ENCODE measurements at places on chromosomes 11 and 22.

DNA sequence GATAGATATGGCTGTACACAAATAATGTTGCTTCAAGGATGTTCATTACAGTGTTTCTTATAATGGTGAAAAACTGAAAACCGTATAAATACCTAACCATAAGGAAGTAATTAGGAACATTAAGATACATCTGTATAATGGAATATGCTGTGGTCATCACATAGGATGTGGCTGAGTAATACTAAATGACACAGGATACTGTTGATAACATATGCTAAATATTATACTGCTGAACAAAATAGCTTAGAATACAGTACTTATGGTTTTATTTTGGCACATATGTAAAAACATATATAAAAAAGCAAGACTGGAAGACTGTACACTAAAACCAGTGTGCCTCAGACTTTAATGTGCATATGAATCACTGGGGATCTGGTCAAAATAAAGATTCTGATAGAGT, 43.8 kb downstream of the FBXO7 start:
- no peak for DNase-seq

GRCh38 chr22:38097058-38097457, 13.1 kb upstream of the SLC16A8 start:
- DNase-seq = no peak

GRCh38 chr22:17897858-17898257, 123.6 kb upstream of the BID start:
- no peak for DNase-seq

DNA sequence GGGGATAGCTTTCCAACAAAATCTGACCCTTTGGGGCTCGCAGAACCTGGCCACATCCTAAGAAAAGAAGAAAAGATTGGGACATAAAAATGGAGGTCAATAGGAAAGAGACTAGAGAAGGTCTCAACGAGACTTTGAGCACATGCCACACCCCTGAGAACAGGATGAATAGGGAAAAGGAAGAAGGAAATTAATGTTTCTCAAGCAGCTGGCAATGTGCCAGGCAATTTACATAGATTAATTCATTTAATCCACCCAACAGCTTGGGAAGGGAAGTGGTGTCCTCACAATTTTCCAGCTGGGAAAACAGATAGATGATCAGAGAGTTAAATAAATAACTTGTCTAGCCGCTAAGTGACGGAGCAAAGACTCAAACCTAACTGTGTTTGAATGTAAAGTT, 50.7 kb downstream of the PAMR1 start:
- DNase-seq = no peak

GRCh38 chr11:26096451-26096850, 235.5 kb upstream of the ANO3 start:
- no peak for DNase-seq

DNA sequence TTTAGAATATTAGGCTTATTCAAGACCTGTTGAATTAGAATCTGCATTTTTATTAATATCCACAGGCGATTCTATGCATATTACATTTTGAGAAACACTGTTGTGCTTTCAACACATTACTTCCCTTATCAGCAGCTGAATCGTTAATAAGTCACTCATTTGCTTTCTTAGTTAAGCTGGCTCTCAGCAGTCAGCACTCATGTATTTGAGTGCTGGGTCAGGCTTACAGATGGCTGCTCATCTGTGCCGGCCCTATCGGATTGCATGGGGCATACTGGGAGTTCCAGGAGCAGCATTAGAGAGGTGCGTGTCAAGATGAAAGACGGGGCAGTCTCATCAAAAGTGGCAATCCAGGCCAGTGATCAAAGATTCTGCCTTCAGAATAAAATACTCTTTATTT, 10.8 kb upstream of the OR51L1 start:
- DNase-seq = no peak

- DNase-seq = no peak
These were observed 2.1 kb upstream of the OR4X1 start for GRCh38 chr11:48261600-48261999.

GRCh38 chr22:18979957-18980356, 43.9 kb upstream of the PRODH start:
- no peak for DNase-seq

DNA sequence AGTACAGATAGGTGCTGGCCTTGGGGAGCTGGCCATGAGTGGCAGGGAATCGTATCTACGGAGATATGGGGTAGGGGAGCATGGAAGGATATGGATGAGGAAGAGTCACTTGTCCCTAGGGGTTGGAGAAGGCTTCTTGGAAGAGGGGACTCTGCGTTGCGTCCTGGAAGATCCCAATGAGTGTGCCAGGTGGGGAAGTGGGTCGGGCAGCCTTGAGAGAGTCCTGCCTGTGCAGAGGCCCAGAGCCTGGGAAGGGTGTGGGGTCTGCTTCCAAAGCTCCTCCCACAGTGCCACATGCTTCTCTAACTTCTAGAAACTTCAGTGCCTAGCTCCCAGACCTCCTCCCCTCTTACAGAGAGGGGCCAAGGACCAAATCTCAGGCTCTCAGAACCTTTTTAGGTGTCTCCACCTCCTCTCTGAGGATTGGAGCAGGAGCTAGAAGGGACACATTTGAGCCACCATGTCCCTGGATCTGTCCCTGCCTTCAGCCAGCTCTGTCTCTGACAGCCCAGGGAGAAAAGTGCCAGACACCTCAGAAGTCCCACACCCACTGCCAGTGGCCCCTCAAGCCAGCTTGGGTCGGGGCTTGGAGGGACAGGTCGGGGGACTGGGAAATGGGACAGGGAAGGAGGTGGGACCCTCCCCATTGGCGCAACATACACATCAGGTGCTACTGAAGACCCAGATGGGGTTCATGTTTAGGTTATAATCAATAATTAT, 11.0 kb downstream of the RHBDD3 start:
- DNase-seq = no peak

DNA sequence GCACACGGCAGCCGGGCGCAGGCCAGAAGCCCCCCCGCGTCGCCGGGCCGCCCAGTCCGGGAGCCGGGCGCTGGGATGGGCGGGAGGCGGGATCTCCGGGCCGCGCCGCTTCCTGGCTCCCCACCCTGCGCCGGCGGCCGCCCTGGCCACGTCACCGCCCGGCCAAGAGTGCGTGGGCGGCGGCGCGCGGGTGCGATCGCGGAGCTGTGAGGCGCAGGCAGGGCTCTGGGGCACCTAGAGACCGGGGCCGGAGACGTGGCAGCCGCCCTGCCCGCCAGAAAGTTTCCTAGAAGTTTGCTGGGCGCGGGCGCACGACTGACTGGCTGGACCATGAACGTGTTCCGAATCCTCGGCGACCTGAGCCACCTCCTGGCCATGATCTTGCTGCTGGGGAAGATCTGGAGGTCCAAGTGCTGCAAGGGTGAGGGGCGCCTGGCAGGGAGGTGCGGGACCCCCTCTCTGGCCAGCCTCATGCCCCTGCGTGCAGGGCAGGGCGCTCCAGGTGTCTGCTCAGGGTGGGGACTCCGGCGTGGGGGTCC, at the start of gene KDELR3:
TSS of gene KDELR3 (plus strand) at position 193 of the 539 bp plus-strand sequence. CDS start at position 331, 138 bp downstream.
- peak; percentile 20 for DNase-seq

DNA sequence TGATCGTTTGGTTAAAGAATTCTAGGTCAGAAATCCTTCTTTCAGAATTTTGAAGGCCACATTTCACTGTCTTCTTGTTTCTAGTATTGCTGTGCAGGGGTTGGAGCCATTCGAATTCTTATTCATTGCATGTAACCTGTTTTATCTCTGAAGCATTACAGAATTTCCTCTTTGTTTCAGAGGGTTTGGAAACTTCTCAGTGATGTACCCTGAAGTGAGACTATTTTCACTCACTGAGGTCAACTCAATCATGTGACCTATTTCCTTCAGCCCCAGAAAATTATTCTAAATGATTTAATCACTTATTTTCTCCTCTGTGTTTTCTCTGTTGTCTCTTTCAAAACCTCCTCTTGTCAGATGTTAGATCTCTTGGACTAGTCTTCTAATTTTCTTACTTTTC, 147.8 kb downstream of the ENTHD1 start:
- DNase-seq = no peak

DNA sequence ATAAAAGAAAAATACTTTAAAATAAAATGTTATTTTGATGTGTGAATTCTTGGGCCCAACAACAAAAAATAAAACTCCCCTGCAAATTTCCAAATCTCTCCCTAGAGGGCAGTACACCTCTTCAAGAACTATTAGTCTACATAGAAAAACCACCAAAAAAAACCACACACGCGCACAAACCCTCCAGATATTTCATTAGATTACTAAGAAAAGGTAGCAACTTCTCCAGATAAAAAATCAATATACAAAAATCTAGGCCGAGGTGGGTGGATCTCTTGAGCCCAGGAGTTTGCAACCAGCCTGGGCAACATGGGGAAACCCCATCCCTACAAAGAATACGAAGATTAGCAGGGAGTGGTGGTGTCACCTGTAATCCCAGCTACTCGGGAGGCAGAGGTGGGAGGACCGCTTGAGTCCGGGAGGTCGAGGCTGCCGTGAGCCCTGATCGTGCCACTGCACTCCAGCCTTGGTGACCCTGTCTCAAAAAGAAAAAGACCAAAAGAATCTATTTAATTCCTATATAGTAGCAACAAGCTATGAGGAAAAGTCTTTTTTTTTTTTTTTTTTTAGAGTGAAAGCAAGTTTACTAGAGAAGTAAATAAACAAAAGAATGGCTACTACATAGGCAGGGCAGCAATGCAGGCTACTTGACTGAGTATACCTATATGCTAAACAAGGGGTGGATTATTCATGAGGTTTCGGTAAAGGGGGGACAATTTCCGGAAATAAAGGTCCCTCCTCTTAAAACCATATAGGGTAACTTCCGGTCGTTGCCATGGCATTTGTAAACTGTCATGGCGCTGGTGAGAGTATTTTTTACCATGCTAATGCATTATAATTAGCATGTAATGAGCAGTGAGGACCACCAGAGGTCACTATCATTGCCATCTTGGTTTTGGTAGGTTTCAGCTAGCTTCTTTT, 13.1 kb downstream of the B3GNT6 start:
- peak; percentile 94 for DNase-seq

DNA sequence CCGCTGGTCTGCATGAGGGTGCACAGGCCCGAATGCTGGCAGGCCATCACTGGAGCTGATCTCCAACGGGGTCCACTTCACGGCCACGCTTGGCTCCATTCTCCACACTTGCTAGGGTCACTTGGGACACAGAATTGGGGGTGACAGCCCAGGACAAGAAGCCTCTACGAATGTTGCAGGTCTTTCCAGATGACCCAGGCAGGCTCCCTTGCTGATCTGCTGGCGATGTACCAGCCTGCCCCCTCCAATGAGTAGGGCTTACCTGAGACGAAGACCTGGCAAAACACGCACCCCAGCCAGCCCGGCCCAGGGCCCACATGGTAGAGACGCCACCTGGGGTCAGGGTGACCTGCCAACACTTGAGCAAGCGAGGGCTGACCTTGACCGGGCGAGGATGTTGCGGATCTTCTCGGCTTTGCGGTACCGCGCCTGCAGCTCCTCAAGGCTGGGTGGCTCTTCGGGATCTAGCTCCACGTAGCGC, 44.9 kb downstream of the C11orf58 start:
- DNase-seq = no peak

GRCh38 chr22:39989633-39990032, 5.1 kb upstream of the FAM83F start:
- no peak for DNase-seq

DNA sequence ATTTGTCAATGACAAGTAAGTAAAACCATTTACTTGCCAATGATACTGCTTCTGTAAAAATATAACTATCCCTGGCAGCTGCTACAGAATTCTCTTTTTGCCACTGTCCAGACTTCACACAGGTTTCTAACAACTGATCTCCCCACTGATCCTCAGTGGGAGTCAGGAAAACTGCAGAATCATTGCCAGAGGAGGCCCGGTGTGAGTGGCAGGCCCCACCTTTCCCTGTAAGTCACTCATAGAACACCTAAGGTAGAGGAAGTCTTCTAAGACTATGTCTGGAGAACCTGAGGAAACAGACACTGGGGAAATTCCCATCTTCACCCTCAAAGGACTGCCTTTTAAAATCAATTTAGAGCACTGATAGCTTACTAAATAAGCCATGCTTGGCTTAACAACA, 66.3 kb downstream of the ZC3H12C start:
- no peak for DNase-seq

DNA sequence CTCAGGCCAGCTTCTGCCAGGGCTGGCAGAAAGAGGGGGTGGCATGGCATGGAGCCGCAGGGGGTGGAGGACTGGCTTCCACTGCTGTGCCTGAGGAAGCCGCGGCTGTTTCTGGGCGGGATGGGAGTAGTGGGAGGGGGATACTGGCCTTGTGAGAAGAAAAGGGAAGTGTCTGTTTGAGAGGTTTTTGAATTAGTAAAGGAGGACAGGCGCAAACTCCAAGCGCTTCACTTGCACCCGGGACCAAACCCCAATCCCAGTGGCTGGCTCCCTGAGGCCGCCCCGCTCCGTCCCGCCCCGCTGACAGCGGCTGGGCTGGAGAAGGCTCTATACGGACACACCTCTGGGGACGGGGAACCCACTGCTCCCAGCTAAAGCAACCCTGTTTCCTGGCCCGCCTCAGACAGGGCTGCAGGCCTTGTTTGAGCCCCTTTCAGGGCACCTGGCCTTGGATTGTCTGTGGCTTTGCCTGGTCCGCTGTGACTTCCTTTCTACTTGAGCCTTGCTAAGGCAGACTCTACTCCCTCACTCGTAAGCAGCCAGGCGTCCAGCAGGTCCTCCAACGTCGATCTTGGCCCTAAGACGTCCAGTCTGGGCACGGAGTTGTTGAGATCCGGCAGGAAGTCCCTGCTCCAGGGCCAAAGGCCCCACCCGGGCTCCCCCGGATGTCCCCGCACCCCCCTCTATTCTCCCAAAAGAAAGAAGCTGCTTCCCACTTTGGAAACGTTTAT, 2.2 kb downstream of the APOA1 start:
- DNase-seq = no peak

DNA sequence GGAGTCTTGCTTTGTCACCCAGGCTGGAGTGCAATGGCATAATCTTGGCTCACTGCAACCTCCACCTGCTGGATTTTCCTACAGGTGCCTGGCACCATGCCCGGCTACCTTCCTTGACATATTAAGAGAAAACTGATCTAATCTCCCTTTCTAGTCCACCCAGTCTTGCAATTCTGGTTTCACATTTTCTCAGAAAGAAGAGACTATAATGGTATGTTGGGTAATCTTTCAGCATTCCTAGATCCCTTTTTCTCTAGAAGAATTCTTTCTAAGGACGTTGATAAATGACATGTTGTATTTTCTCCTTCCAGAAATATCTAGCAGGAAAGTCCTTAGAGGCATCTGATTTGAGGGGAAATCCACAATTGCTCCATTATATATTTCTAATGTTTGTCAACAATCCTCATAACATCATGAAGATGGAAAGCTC, 10.4 kb upstream of the HSPA8 start:
- DNase-seq = no peak

GRCh38 chr22:40001800-40002577, 7.2 kb downstream of the FAM83F start:
- no peak for DNase-seq
